ENCODE measurements at places on chromosomes 4 and X.

GRCh38 chr4:25144870-25145481 lies 15.3 kb downstream of the SEPSECS start:
- DNase-seq: no peak

GRCh38 chr4:38610521-38610920 lies 53.5 kb upstream of the KLF3 start:
- no peak for DNase-seq

DNA sequence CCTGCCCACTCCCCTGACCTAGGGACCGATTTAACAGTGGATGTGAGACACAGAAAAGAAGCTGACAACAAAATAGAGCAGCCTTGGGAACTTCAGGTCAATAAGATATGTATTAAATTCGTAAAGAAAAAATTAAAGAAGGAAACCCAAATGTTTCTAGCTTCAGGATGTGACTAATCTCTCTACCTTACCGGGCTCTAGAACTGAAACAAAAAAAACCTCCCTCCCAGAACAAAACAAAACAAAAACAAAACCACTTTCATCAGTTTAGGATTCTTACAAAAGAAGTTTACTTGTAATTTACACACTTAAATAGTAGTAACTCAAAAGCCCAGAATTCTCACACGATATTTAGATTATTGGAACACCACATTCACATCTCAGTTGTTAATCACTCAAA lies 185.8 kb upstream of the RPS6KA3 start:
- no peak for DNase-seq

DNA sequence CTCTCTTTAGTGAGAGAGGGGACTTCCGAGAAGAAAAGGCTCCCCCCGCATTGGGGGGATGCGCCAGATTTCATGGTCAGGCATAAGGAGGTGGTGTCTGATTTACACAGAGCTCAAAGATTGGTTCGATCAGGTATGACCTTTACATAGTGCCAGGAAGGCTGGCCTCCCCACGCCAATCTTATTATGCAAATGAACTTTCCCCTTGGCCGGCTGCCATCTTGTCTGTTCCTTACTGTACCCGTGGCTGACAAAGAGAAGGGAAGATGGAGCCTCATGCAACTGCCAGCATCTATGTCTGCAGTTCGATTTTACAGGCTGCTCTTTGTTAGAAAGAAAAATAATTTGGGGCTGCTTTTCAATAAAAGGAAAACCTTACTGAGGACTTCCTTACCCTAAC lies 197.2 kb downstream of the GPM6A start:
- DNase-seq: no peak

DNA sequence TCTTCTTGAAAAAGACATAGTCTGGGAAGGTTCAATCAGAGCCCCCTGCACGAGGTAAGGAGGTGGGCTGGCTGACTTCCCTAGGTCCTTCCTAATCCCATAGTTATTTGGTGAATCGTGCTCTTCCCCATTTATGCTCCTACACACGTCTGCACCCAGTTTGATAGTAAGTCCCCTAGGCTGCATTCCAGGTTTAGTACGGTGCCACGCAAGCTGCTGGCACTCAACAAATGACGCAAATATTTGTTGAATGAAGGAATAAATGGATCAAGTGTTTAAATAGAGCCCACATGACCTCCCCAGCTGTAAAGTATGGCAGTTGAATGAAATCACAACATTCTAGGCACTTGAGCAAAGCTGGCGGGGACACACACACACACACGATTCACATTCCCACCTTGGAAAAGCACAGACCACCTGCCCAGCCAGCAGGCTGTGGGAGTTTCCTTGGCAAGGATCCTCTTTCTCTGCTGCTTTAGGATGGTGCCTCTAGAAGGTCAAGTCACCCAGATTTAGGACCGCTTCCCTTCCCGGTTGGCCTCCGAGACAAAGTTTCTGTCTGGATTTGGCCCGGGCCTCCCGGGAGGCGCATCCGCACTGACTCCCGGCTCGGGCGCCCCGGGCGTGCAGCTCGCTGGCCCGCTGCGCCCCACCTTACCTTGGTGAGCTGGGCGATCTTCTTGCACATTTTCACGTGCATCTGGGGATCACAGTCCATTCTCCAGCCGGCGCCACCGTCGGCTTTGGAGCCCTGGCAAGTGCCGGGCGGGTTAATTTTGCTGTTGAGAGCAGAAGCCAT lies 721 bp downstream of the FAM184B start:
- DNase-seq: no peak

DNA sequence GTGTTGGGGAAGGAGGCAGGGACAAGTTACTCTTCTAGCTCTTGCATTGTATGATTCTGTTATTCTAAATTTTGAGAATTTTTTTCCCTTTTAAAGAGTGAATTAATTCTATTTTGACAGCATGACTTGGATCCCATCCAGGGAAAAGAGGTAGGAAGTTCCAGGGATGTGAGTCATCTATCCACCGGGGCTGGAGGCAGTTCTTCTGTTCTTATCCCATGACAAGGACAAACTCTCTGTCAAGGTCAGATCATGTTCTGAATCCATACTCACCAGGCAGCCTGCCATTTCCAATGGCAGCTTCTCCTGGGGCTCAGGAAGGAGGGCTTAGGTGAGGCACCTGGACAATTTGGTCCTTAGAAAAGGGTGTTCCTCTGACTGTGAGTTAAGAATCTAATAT lies 132.0 kb upstream of the MED14 start:
- no peak for DNase-seq

- no peak for DNase-seq
These were observed 1.9 kb upstream of the FAM9C start for GRCh38 chrX:13046141-13046855.

GRCh38 chr4:21596521-21596920 lies 352.1 kb downstream of the KCNIP4 start:
- no peak for DNase-seq

DNA sequence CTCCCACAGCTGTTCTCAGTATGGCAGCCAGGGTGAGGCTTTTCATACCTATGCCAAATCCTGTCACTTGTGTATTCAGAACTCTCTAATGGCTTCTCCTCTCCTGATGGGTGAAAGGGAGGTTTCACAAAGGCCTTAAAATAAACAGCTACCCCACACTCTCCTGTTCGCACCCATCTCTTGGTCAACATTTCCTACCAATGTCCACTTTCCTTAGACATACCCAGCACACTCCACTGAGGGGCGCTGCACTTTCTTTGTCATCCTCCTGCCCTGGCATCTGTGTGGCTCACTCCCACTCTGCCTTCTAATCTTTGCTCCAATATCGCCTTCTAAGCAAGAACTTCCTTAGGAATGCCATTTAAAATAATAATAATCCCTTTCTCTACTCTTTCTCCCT lies 313.3 kb downstream of the PPP3CA start:
- no peak for DNase-seq

DNA sequence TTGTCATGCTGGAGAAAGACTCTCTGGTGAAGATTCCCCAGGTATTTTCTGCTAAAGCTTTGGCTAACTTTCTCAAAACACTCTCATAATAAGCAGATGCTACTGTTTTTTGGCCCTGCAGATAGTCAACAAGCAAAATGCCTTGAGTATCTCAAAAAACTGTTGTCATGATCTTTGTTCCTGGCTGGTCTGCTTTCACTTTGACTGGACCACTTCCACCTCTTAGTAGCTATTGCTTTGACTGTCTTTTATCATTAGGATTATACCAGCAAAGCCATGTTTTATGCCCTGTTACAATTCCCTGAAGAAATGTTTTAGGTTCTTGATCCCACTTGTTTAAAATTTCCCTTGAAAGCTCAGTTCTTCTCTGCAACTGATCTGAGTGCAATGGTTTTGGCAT lies 231.5 kb downstream of the SLC7A11 start:
- no peak for DNase-seq

GRCh38 chrX:33194876-33195433 lies 16.4 kb downstream of the DMD start:
- DNase-seq: no peak

DNA sequence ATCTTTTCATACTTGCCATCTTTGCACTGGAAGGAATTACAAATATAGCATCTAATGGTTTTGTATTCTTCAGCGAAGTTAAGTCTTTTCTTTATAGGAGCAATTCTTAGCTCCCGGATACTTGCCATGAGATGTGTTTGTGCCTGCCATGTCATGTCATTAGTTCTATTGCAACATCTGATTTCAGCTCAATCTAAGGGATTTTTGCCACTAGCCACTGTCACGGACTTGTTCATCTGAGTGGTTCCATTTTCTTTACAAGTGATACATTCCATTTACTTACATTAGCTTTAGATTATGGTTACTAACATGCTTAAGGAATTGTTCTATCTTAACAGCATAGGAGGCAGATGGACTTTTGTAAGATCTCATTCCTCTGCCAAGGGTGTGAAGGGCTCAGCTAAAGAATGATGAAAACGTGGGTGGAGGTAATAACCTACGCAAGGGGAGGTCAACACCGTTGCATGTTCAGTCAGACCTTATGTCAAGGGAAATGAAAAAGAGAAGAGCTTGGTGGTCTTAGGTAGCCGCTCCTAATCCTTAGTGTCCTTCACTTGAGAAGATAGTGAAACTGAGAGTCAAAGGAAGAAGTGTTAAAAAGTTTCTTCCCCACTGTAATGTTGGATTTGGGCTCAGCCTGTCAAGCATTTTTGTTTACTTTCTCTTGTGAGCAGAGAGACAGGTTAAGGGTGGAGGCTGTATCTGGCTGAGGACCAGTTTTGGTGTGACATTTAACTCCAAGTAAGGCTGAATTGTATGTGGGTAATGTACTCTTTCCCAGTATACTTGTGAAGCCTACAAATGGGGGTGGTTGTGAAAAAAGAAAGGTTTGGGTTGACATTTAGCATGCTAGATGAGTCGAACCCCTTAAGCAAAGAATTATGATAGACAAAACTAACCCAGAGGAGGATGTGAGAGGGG lies 3.6 kb upstream of the KLHL2 start:
- DNase-seq: no peak

DNA sequence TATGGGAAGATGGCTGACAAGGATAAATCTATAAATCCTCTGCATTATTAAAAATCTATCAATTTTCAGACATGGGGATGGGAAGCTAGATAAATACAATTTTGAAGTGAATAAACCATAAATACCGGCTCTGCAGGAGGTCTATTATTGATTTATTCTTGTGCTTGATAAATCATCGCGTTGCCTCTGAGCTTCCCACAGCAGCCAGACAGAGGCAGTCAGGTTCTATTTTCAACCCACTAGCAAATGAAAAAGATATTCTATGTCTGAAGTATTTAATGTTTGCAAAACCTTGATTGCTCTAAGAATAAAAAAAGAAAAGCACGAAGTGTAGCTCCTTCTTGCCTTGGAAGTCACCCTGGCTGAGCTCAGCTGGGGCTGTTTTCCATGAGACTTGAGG lies 216.2 kb downstream of the DHRSX start:
- DNase-seq: no peak

All from stimulated activated CD4-positive, alpha-beta T cell treated with anti-CD3 and anti-CD28 coated beads, Interleukin-4, amount 100 ng/mL, for 1 hour (primary cell).